ENCODE measurements at places on chromosomes 7 and 10. TPM values are rescaled to one million over a fixed set of nuclear protein-coding genes. Genes with fewer than 3 reads are reported as not detected.

The OPN4 gene
- total RNA-seq: not detected

The CTAGE4 gene
- 0.28 TPM for total RNA-seq

The ACTA2 gene
- total RNA-seq: 175 TPM

The COBL gene
- total RNA-seq: 0.09 TPM

The BMI1 gene
- total RNA-seq: 35.0 TPM

The TIAL1 gene
- total RNA-seq: 20.2 TPM

The ACBD7 gene
- 0.43 TPM for total RNA-seq

The HEPACAM2 gene
- under 0.01 TPM for total RNA-seq

The IL15RA gene
- total RNA-seq: 4.4 TPM

The UPK3BL1 gene
- total RNA-seq: 12.9 TPM

The MSMB gene
- not detected for total RNA-seq

The HOXA9 gene
- 7.9 TPM for total RNA-seq

The IDI2 gene
- total RNA-seq: not detected

The PAPOLB gene
- total RNA-seq: 0.14 TPM

The TAS2R41 gene
- not detected for total RNA-seq

The STEAP4 gene
- total RNA-seq: 4.6 TPM

The HOXA11 gene
- 9.6 TPM for total RNA-seq

The VIPR2 gene
- 0.85 TPM for total RNA-seq

The RASSF4 gene
- 11.8 TPM for total RNA-seq

The AGMO gene
- total RNA-seq: 0.18 TPM

The CALD1 gene
- total RNA-seq: 649 TPM

The MUC3A gene
- total RNA-seq: not detected

The ZNF722 gene
- not detected for total RNA-seq

The OR6V1 gene
- total RNA-seq: not detected

The CALML3 gene
- under 0.01 TPM for total RNA-seq

Data from smooth muscle cell of bladder (primary cell).